ENCODE measurements at places on chromosomes 1 and 21.

- DNase-seq, result peak; percentile 34
Observed at GRCh38 chr21:42456457-42456856, 39.6 kb downstream of the RSPH1 start.

DNA sequence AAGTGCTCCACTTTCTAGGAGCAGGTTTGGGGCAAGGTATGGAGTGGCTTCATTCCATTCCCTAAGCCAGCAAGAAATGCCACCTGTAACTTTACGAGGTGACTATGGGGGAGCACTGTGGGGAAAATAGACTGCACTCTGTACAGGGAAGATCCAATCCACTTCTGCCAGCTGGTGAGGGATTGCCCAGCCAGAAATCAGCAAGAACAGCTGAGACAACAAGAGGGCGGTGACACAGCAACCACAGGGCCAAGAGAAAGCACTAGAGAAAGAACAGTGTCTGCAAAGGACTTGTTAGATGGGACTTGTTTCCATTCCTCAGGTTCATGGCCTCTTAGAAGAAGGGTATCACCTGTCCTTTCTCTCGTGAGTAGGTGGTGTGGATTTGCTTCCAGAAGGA, 19.6 kb downstream of the CAPN8 start:
- DNase-seq, result no peak

DNA sequence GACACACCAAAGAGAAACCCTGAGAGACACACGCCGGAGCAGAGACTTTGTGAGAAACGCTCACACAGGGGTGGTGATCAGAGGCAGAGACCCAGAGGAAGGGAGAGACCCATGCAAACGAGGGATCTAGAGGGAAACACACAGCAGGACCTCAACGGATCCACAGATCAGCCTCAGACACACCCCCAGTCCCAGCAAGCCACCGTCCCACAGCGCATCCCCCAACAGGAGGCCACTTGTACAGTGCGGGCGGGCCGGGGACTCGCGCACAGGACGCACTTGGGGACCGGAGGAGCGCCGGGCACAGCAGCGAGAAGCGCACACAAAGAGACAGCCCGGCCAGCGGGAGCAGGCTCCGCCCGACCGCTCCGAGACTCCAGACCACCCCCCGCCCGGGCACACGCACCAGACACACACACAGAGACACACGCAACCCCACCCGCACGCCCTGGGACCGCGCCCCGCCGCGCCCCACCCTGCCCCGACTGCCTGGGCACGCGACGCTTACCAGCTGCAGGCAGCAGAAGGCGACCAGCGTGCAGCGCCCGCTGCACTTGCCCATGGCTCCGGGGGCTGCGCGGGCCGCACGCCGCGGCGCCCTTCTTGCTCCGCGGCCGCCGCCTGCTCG, 587 bp downstream of the NKAIN1 start:
- DNase-seq, result no peak

- no peak for DNase-seq
Observed at GRCh38 chr1:167826127-167826526, 87.8 kb downstream of the ADCY10 start.

DNA sequence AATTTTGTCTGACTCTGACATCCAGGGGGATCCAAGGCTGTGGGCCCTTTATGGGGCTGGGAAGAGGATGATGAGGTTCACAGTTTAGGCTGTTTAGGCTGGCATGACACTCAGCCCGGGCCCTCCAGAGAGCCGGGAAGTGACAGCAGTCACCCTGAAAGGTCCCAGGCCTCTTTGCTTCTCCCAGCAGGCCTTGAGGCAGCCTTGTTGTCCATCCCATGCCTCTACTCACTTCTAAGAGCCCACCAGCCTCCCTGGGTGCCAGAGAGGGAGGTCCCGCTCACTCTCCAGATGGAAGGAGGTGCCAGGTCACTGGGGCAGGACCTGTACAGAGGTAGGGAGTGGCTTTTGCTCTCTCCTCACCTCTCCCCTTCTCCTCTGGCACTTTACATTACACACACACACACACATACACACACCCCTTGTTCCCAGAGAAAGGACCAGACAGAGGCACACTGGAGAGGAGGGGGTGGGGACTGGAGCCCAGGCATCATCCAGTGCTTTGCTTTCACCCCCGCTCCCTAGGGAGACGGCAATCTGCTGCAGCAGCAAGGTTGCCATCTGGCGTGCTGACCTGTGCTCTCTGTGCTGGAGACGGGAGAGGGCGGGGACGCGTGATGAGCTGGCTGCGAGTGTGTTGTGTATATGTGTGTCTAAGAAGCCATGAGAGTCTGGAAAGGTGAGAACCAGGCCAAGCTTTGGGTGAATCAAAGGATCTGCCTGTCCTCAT, 4.6 kb downstream of the KLHDC8A start:
- no peak for DNase-seq
